Epithelial cell of proximal tubule (primary cell): ENCODE measurements at places on chromosomes 12 and 14.
A peak's percentile ranks its signal among the peaks of the same experiment; 100 is the strongest.

- no peak for DNase-seq
Measured at GRCh38 chr14:24279301-24280186, 8.1 kb upstream of the RABGGTA start.

- DNase-seq, result no peak
Measured at GRCh38 chr12:124140944-124141486, 153.9 kb upstream of the RFLNA start.

GRCh38 chr12:78316136-78316535, 485.4 kb downstream of the NAV3 start:
- no peak for DNase-seq

GRCh38 chr14:81303258-81303935, 82.6 kb upstream of the GTF2A1 start:
- peak; percentile 19 for DNase-seq
